ENCODE measurements at places on chromosomes 7 and 10.
A peak's percentile ranks its signal among the peaks of the same experiment; 100 is the strongest.

DNA sequence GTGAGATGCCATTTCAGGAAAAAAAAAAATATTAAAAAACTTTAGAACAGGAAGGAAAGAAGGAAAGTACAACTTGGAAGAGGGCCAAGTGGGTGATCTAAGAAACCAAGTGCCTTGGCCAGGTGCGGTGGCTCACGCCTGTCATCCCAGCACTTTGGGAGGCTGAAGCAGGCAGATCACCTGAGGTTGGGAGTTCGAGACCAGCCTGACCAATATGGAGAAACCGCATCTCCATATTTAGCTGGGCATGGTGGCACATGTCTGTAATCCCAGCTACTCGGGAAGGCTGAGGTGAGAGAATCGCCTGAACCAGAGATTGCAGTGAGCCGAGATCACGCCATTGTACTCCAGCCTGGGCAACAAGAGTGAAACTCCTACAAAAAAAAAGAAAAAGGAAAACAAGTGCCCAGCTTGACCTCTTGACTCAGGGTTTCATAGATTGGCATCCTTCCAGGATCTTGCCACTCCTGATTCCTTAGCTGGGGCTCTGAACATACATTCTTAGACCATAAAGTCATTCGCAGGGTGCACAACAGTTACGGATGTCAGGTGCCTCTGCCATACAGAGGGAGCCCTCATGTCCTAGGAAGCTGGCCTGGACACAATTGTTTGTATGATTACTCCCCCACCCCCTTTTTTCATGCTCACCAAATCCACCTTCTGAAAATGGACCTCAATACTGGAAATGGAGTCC lies 2.1 kb upstream of the GUSB start:
- DNase-seq: no peak

- DNase-seq: no peak
These were observed 103.0 kb upstream of the CARD11 start for GRCh38 chr7:3146571-3147226.

GRCh38 chr10:89252225-89252585 lies 630 bp upstream of the LIPA start:
- no peak for DNase-seq

DNA sequence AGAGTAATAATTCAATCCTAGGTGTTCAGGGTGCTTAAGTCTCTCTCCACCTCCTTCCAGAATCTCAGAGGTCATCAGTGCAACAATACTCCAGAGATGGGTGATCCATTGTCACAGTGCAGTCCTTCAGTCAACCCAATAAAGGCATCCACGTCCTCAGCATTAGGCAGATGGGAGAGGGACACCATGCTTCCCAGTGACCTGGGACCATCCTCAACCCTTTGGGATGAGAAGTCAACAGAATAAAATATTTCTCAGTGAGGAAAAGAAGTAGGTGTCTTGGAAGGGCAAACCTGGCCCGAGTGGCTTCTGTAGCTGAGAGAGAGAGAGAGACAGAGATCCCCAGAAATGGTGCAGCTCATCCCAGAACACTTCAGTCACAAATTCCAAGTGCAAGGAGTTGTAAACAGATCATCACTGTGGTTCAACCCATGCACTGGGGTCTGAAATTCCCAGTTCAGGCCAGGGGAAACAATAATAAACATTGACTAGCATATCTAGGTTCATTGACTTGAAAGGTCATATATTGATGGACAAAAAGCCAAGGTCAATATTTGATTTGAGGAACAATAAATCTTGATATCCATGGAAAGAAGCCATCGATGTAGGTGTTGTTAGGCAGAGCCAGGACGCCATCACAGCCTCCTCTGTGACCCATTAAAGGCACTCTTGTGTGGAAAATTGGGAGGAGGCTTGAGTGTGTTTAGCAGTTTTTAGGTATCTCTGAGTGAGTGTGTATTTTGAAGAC lies 256.0 kb upstream of the ZMIZ1 start:
- DNase-seq: no peak

DNA sequence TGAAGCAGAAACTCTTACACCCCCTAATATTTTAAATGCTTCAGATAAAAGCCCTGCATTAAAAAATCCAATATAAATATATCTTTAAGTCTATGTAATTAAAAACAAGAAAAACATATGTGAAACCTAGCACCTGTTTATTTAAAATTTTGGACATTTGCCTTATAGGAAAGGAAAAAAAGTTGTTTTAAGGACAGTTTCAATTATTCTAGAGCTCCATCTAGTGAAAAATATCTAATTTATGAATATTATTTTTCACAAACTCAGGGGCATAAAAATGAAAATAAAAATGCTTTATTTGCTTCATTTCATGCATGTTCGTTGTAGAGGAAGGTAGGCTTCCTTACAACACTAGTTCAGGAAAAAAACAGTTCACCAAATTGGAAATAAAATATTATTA lies 26.1 kb downstream of the ENKUR start:
- no peak for DNase-seq

- DNase-seq: no peak
These were observed 53.7 kb downstream of the TAF3 start for GRCh38 chr10:7872041-7872442.

GRCh38 chr10:17365402-17365801 lies 89.0 kb downstream of the ST8SIA6 start:
- no peak for DNase-seq

DNA sequence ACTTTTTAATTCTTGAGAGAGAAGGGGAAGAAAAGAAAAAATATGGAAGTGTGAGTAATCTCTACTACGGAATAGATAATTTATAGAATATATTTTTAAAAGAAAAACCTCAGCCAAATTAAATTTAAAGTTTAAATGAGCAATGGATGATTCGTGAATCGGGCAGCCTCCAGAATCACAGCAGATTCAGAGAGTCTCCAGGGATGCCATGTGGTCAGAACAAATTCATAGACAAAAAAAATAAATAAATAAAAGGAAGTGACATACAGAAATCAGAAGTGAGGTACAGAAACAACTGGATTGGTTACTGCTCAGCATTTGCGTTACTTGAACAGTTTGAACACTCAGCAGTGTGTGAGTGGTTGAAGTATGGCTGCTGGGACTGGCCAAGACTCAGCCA lies 53.0 kb downstream of the PHYHIPL start:
- DNase-seq: no peak

DNA sequence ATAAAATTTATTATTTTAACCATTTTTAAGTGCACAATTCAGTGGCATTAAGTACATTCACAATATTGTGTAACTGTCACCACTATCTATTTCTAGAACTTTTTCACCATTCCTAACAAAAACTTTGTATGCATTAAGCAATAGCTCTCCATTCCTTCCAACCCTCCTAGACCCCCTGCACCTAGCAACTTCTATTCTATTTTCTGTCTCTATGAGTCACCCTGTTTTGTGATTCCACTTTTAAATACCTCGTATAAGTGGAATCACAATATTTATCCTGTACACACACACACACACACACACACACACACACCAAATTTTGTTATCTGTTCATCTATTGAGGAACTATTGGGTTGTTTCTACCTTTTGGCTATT lies 89.2 kb downstream of the ARID5B start:
- no peak for DNase-seq

DNA sequence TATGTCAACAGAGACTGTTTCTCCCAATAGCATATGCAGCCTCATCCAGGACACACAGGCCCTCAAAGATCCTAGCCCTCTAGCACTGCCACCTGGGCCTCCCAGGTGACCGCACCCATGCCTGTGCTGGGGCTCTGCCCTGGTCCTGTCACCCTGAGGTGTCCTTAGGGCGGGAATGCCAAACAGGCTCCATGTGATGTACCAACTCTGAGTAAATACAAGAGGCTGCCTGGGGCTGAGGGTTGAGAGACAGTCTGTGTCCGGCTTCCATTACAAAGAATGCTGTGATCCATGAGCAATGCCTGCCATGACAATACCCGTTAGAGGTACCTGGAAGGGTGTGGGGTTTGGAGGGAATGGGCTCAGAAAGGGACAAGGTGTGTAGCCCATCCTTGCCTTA lies 83.0 kb upstream of the KAT6B start:
- no peak for DNase-seq

DNA sequence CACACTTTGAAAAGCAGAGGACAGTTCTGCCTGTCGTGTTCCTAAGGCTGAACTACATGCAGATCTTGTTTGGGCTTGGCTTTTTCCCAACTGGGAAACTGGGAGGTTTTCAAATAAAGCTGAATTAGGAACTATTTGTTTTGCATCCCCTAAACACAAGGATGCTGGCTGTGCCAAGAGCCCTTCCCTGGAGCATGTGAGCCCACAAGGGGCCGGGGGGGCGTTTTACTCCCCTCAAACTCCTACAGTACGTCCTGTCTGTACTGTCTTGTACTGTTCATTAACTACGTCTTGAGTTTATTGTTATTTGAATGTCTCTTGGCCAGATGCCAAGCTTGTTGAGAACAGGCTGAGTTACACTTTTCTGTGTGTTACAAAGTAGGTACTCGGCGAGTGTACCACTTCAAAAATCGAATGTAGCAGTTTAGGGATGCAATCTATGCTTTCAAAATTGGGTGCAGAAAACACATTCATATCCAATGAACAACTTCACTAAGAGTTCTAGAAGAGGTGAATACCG lies 94.9 kb downstream of the GFRA1 start:
- DNase-seq: no peak

DNA sequence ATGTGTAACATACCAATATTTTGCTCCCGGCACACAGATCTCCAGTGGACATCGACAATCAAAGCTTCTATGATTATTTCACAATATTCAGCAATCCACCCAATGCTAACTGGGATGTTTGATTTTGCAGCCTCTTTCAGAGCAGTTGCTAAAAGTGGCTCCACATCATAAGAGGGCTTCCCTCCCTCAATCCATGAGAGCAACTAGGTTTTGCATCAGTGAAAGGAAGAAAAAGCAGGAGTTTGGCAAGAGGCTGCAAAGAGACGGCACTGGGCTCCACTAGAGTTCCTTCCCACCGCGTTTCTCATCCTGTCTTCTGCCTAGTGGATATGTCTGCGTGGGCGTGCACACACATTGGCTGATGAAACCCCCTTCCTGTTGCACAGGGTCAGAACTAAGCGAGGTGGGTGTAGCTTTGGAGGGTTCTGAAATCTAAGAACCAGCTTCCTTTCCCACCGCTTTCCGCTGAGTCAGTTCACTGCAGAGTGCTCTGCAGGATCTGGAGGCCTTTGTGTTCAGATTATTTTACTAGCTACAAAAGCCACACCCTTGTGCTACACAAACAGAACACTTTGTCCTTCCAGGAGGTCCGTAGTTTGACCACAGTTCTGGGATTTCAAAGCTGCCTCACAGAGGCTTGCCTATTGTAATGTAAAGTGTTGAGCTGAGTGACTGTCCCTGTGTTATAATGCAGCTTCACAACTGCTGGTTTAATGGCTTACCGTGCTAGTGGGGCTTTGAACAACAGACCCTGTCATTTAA lies 28.1 kb downstream of the ARL4A start:
- no peak for DNase-seq

GRCh38 chr10:35626971-35627507 lies 15.1 kb downstream of the FZD8 start:
- no peak for DNase-seq

DNA sequence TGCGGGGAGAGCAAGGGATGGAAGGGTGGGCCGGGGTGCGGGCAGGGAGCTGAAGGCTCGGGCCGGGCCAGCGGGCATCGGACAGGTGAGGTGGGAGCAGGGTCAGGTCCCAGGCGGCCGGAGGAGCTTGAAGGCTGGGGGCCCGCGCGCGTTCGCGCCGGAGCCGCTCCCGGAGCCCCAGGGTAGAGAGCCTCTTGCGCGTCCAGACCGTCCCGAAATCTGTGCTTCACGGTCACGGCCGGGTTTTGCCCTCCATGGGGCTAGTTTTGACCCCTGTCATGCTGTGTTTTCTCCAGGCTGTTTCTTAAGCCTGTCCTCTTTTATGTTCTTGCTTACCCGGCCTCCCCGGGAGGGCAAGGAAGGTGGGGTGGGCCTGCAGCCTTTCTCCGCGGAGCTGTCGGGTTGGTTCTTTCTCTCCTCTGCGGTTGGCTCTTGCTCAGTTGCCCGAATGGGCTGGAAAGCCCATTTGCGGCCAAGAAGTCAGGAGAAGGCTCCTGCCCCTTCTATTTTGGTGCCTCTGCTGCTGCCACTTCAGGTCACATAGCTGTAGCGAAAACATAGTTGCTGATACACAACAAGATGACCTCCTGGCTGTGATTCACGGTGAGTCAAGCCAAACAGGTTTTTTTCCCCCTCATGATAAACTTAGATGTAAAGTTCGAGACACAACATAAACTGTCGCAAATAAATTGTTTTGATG lies 650 bp downstream of the UBE2D1 start:
- DNase-seq: no peak

- peak; percentile 19 for DNase-seq
These were observed 117.5 kb upstream of the HGF start for GRCh38 chr7:81887098-81888090.

DNA sequence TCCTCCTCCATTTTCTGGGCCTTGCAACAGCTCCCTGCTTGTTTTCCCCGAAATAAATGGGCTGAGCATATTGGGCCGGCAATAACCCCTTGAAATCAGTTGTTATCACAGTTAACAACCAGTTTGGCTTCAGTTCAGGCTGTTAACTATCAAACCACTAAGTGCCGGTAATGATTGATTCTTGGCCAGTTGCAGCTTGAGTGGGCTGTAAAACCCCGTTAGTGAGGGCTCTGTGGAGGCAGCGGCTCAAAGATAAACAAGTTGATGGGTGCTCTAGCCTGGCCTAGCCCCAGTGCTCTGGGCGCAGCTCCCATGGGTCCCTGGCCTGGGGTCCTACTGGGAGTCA lies 8.3 kb downstream of the FGF8 start:
- no peak for DNase-seq

- no peak for DNase-seq
These were observed 31.0 kb downstream of the SHTN1 start for GRCh38 chr10:116973946-116974455.

DNA sequence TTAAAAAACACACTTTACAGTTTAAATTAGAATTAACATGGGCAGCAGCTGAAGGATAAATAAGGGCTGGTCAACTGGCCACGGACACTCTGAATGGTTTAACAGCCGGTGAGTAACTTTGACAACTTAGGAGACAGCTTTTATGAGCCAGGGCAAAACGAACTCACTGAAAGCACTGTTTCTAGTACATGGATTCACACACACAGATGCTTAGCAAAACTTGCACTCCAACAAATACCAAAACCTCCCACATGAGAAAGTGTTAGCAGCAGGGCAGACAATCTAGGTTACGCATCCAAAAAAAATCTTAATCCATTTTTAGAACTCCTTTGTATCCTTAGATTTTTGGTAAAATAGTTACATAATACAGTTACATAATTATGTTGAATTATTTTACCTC lies 486.4 kb downstream of the PHTF2 start:
- no peak for DNase-seq

DNA sequence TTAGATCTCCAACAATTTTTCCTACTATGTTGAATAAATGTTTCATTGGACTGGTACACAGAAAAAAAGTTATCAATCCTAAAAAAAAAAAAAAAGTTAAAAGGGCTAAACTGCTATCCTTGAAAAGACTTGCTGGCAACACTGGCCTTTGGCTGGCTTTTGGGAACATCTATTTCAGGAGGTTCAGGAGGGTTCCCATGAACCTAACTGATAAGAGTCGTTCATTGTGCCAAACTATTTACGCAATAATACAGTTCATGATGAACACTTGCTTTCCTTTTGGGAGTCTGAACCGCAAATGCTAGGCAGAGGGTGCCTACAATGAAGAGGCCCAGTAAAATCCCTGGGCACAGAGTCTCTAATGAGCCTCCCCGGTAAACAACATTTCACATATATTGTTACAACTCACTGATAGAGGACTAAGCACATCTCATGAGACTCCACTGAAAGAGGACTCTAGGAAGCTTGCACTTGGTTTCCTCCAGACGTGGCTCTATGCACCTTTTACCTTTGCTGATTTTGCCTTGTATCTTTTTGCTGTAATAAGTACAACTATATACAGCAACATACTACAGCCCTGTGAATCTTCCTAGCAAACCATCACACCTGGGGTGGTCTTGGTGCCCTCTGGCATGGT lies 45.0 kb downstream of the ZFAND4 start:
- no peak for DNase-seq
